ENCODE measurements at places on chromosomes 4 and X.
A peak's percentile ranks its signal among the peaks of the same experiment; 100 is the strongest.

DNA sequence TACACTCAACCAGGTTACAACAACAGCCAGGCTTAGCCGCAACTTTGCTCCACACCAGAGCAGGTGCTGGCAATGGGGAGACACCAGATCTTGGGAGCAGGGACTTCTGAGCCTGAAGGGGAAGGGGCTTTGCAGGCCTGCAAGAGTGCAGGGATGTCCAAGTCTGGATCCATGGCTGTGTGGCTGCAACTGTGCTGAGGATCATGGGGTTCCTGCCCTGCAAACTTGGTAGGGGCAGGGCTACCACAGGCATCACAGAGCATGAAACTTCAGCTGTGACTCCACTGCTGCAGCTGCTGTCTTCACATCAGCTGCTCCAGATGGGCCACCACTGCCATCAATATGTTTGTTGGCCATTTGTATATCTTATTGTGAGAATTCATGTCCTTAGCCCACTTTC is 340.4 kb downstream of the FSTL5 start:
- DNase-seq = no peak

DNA sequence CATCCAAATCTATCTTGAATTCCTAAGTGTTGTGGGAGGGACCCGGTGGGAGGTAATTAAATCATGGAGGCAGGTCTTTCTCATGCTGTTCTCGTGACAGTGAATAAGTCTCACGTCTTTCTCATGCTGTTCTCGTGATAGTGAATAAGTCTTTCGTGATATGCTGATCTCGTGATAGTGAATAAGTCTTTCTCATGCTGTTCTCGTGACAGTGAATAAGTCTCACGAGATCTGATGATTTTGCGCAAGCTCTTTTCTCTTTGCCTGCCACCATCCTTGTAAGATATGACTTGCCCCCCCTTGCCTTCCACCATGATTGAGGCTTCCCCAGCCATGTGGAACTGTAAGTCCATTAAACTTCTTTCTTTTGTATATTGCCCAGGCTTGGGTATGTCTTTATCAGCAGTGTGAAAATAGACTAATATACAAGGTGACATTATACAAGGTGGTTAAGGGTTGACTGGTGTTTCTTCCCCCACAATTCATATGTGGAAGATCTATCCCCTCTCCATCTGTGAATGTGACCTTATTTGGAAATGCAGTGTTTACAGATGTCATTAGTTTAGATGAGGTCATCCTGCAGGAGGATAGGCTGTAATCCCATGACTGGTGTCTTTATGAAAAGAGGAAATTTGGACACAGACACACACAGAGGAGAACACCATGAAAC is 27.6 kb downstream of the ARSD start:
- DNase-seq = no peak

DNA sequence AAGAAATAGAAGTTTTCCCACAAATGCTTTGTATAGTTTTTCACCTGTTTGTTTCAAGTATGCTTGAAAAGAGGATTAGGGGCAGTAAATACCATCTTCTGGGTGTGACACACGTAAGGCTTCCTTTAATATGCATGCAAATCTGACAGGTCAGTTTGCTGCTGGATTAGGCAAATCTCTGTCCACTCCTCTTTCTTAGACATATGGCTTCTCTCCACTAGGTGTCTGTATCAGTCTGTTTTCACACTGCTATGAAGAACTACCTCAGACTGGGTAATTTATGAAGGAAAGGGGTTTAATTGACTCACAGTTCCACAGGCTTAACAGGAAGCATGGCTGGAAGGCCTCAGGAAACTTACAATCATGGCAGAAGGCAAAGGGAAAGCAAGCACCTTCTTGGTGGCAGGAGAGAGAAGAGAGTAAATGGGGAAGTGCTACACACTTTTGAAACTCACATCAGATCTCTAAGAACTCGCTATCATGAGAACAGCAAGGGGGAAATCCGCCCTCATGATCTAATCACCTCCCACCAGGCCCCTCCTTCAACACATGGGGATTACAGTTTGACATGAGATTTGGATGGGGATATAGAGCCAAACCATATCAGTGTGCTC is 66.9 kb downstream of the TAB3 start:
- no peak for DNase-seq

DNA sequence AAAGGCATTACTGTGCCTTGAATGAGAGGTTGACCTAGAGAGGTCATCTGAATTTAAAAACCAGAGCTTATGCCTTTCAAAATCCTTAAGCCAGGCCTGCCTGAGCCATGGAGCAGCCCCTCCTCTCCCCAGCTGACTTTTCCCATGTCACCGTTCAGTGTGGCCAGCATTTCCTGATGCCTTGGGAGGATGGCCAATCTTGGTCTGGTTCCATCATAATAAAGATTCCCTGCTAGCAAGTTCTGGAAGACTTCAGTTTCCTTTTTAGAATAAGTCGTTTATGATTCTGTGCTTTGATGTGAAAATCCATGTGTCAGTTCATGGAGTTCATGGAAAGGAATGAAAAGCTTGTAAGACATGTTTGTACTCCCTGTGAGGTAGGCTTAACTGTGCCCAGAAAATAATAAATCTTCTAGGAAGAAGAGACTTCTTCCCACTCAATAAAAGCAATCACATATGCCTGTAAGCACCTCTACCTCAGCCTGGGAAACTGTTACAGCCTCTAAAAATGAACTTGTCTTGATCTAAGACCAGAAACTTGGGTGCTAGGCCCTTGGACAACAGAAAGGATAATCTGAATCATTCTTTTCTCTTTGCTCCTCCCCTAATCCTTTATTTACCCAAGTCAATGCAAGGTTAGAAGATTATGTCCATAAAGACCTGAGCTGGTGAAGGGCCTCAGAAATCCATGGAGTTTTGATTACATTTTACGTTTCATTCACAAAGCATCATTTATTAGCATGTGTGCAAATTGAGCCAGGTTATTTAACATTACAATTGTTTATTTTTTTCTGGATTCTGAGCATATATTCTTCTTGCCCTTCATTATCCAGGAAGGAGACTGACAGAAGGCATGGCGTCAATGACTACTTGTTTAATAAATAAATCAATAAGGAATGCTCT is 84.0 kb upstream of the TBC1D9 start:
- no peak for DNase-seq

DNA sequence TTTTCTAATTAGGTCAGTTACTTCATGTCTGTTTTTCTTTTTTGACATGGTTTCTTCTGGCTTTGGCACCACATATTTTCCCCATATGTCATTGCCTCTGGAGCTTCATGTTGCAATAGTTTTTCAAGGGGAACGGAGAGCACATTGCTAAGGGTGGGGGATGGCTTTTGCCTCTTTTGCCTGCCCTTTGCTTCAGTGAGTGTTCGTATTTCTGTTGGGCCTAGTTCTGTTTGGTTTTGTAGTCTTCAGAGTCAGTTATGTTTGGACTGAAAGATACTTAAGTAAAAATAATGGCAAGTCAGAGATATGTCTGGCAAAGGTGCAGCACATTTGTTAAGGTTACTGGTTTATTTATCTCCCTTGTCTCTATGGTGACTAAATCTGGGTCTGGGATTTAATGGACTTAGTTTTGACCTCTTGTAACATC is 29.1 kb downstream of the FHL1 start:
- no peak for DNase-seq

DNA sequence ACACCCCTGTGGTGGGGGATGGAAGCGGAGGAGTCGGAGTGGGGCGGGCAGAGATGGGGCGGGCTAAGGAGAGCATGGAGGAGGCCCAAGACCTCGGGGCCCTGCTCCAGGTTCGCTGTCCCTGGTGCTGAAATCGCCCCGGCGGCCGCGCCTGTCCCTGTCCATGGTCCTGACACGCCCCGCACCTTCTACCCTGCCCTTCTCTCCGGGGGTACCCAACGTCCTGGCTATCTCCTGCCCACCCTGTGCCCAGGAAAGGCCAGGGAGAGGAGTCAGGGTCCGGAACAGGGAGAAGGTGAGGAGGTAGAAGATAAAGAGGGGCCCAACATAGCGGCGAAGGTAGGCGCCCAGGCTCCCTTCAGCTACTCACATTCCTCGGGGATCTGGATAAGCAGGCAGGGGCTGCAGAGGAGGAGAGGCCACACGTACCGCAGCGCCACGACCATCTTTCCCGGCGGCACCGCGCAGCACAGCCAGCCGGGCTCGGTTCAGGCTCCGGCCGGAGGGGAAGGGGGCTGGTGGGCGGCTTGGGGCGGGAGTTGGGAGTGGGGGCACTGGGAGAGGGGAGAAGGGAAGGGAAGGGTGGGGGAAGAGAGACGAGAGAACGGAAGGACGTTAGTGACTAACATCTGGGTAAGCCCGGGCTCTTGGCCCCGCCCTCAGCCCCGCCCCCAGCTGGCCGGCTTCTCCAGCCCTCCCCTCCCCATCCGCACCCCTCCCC is 10.4 kb downstream of the L1CAM start:
- DNase-seq = peak; percentile 76

GRCh38 chr4:10977534-10977933 is 293.0 kb upstream of the CLNK start:
- no peak for DNase-seq

GRCh38 chrX:7993873-7994272 is 66.7 kb upstream of the PNPLA4 start:
- DNase-seq = no peak

- DNase-seq = no peak
Observed at GRCh38 chrX:108396188-108396891, 41.9 kb downstream of the COL4A6 start.

DNA sequence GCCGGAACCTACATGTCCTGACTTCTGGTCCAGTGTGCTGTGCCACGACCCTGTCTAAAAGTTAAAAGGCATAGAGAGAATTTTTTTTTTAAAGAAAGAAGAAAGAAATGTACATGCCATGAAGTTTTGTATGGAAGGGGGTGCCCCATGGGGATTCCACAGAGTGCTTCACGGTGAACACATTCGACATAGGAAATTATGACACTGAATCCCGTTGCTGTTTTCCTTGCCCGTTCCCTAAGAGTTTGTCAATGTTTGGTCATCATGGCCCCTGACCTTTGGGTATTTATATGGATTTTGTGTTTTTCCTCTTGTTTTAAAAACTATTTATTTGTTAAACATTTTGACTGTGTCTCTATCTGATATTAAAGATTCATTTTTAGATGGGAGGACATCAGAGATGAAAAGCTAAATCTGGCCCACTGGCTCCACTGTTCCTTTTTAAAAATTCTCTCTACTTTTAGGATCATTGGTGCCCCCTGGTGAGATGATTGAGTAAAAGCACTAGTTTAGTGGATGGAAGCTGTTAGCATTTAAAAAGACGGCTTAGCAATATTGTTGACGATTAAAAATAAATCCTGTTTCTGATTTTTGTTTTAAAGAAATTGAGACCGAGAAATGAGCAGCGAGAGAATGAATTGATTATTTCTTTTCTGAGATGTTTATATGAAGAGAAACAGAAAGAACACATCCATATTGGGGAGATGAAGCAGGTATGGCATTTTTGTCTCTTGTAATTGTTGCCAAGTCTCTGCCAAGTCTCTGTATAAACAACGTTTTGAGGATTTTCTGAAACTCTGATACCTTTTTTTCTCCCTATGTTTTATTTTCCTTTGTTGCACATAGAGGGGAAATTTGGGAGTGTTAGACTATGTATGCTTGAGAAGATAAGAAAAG is 75.0 kb downstream of the PTTG2 start:
- peak; percentile 42 for DNase-seq

GRCh38 chrX:69285401-69285877 is 120.2 kb upstream of the PJA1 start:
- DNase-seq = no peak

GRCh38 chr4:8597319-8597718 is 4.8 kb downstream of the CPZ start:
- DNase-seq = no peak

DNA sequence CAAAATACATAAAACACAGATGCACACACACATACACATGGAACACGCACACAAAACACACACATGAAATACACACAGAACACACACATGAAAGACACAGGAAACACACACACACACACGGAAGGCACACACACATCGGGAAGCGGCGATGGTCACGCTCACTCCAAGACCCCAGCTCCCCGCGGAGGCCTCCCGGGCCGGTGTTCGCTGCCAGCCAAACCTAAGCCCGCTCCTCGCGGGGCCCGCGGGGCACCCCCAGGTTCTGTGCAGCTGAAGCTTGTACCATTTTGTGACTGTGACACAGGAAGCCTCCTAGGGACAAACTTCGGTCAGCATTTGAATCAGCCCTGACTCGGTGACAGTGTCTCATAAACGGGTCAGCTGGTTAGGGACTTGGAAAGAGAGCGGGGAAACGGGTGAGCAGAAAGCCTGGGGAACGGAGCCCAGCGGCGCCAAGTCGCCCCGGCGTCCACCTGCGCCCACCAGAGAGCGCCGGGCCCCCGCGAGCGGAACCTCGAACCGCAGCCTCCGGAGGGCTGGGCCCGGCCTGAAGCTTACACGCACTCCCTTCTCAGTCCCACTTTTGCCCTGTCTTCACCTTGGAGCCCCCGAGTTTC is 32.1 kb downstream of the F11 start:
- no peak for DNase-seq

DNA sequence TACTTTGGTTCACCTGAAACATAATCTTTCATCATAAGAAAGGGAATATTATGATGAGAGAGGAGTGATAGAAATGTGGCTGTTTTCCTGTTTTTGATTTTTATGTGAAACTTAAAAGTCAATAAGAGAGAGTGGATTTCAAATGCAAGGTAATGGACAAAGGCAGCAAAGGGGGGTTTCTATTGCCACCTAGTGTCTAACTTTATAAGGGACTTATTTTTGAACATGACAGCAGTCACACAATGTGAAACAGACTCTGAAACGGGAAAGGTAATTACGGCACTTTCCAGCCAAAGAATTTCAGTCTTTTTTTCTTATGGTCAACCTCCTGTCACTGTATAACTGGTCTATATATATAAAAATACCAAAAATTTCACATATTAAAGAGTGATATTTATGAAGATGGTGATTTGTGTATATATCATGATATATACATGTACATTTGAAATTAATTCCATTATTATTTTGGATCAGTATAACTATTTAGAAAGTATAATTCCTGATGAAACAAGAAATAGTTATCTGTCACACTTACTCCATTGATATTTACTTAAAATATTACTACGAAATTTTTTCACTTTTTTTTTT is 127.1 kb downstream of the FBXO8 start:
- no peak for DNase-seq

GRCh38 chr4:48069026-48069425 is 52.5 kb downstream of the NIPAL1 start:
- DNase-seq = no peak

- no peak for DNase-seq
Observed at GRCh38 chrX:103092942-103093341, at the start of gene NXF3. Gene NXF3 (minus strand): TSS chrX:103093143. CDS start chrX:103093023, 120 bp downstream.

DNA sequence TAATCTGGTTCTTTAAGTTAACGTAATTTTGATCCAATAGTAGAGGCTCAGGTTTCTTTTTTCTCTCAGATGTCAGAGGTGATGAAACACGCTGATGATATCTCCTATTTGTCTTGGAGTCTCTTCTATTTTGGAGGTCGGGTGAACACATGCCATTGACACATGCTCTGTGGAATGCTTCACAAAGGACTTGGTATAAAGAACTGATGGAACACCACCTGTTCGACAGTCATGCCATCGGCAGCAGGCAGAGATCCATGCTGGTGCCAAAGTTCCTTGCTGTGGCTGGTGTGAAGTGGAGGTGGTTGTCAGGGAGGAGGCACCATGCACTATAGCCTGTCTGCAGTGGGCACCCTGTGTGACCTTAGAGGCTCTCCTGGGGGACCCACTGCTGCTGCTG is 94.9 kb downstream of the ATP8A1 start:
- no peak for DNase-seq
